ENCODE measurements at places on chromosomes 5 and 9. TPM values are rescaled to one million over a fixed set of nuclear protein-coding genes. Genes with fewer than 3 reads are reported as not detected.

DNA sequence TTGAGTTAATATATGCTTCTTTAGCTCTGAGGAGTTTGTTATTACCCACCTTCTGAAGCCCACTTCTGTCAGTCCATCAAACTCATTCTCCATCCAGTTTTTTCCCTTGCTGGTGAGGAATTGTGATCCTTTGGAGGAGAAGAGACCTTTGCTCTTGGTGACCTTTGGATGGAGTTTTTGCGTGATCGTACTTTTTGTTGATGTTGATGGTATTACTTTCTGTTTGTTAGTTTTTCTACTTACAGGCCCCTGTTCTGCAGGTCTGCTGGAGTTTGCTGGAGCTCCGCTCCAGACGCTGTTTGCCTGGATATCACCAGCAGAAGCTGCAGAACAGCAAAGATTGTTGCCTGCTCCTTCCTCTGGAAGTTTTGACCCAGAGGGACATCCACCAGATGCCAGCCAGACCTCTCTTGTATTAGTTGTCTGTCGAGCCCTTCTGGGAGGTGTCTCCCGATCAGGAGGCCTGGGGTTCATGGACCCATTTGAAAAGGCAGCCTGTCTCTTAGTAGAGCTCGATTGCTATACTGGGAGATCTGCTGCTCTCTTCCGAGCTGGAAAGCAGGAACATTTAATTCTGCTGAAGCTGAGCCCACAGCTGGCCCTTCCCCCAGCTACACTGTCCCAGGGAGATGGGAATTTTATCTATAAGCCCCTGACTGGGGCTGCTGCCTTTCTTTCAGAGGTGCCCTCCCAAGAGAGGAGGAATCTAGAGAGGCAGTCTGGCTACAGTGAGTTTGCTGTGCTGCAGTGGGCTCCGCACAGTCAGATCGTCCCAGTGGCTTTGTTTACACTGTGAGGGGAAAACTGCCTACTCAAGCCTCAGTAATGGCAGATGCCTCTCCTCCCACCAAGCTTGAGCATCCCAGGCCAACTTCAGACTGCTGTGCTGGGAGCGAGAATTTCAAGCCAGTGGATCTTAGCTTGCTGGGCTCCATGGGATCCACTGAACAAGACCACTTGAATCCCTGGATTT lies 445.5 kb downstream of the MAN2A1 start:
- DNase-seq = no peak

DNA sequence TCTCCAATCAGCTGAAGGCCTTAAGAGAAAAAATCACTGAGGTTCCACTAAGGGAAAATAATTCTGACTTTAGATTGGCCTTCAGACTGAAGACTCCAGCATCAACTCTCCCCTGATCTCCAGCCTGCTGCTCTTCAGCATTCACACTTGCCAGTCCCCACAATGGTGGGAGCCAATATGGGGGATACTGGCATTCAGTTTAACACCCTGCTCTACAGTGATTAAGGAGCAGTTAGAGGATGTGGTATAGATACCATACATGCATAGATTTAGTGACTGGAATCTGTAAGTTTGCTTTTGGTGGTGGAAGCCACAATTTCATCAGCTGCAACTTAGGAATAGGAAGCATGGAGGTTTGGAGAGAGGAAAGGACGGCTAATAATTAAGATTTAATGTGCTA lies 2017.7 kb upstream of the CDH6 start:
- DNase-seq = no peak

DNA sequence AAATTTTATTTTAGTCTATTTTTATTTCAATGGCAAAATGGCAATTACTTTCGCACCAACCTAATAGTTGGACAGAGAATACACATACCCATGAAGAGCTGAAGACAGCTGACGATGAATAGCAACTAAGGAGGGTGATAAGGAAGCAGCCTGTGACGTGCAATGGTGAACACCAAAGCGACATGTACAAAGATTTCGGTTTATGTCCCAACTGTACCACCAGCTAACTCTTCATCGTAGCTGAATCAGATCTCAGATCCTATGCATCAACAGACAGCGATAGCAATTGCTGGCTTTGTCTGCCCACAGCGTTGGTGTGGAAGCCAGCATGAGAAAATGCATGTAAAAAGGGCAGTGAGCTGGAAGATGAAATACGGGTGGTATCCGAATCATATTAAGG lies 130.6 kb upstream of the ANKH start:
- no peak for DNase-seq

DNA sequence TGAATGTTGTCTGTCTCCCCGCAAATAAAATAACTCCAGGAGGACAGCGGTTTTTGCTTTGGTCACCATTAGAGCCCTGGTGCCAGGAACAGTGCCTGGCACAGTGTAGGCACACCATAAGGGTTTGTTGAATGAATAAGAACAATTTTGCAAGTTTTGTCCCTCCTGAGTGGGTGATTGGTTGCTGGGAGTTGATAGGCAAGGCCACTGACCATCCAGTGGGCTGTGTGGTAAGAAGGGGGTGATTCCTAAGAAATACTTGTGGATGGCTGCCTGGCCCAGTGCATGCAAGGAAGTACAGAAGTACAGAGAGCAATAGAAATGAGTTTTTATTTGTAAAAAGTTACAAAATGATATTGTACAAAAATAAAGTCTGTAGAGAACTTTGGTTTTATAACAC lies 27.5 kb downstream of the GDNF start:
- no peak for DNase-seq

- no peak for DNase-seq
These were observed 1729.2 kb upstream of the WWC1 start for GRCh38 chr5:166562246-166562645.

- DNase-seq = no peak
These were observed 12.9 kb downstream of the PRRC2B start for GRCh38 chr9:131406563-131407436.

- no peak for DNase-seq
These were observed 299.1 kb upstream of the EFNA5 start for GRCh38 chr5:107969847-107970246.

GRCh38 chr5:114702731-114703130 lies 340.9 kb downstream of the KCNN2 start:
- no peak for DNase-seq

DNA sequence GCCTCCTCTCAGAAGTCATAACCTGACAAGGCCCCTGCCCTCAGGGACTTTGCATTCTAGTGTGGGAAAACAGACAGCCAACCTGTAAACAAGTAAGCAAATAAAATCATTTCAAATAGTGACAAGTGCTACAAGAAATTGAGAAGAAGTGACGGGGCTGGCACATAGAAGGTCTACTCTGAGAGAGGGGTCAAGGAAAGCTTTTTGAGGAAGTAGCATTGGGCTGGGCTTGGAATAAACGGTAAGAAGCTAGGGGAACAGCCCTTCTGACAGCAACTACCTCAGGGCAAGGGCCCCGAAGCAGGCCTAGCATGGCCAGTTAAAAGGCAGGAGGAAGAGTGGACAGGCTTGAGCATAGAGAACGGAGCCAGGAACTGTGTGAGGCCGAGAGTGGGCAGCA lies 4.8 kb upstream of the SLC2A8 start:
- DNase-seq = no peak

DNA sequence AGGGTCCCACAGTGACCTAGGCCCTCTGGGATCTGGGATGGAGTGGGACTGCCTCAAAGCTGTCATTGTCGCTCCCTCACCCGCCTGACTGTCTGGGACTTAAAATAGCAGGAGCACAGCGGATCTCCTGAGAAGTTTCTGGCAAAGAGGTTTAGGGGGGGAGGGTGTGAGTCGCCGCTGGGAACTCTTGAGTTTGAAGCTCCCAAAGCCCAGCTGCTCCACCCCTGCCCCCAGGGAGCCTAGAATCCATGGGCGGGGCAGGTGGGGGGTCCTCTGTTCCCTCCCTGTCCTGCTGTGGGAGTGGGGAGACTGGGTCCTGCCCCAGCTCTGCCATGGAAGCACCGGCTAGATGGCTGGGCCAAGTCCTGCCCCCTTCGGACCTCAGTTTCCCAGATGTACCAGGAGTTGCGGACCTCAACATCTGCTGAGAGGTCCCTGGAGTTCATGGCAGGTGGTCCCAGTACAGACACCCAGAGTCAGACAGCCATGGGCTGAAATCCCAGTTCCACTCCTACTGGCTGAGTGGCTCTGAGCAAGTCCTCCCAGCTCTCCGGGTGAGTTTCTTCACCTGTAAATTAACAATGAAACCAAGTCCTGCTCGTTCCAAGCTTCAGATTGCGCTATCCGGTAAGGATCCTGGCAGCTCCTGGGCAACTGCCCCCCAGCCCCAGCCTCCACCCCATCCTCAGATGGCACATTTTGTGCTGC lies 985 bp upstream of the WDR38 start:
- no peak for DNase-seq

- no peak for DNase-seq
These were observed 574.5 kb downstream of the PRELID2 start for GRCh38 chr5:145260670-145261069.

- DNase-seq = peak; percentile 44
These were observed 315.5 kb upstream of the C9orf72 start for GRCh38 chr9:27888661-27889295.

DNA sequence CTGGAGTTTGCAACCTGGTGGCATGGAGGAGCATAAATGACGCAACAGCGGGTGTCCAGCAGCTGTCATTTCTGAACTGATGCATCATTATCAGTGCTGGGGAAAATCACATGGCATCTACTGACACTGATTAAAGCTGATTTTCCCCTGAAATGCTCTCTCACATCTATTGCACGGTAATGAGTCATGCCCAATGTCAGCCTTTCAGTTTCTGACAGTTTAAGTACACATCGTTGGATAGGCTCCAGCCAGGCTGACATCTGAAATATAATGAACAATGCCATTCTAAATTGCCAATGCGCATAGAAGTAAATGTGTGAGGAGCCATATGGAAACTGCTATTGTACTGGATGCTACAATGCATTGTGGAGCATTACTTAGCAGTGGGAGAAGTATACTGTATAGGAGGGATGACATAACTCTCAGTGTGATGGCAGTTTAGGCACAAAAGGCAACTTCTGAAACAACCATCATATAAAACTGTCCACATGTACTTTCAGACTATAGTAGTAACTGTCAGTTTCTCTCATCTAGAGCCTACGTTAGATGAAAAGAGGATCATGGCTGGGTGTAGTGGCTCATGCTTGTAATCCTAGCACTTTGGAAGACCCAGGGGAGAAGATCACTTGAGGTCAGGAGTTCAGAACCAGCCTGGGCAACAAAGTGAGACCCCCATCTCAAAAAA lies 389.3 kb upstream of the DMAC1 start:
- DNase-seq = no peak

DNA sequence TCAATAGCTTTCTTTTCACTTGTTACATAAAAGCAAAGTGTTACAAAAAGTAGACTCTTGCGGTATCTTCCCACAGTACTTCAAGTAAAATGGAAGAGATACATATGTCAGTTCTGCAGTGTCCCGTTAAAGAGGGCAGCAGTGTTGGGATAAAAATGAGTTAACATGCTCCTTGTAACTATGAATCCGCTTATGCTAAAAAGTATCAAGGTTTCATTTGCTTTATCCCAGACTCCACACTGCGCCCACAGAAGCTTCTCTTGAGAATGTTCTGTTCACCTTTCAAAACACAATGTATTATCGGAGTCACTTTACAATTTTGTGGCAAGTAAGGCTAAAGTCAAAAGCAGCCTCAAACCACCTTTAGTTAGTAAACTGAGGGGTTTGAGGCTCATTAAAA lies 790 bp downstream of the PTAR1 start:
- no peak for DNase-seq

DNA sequence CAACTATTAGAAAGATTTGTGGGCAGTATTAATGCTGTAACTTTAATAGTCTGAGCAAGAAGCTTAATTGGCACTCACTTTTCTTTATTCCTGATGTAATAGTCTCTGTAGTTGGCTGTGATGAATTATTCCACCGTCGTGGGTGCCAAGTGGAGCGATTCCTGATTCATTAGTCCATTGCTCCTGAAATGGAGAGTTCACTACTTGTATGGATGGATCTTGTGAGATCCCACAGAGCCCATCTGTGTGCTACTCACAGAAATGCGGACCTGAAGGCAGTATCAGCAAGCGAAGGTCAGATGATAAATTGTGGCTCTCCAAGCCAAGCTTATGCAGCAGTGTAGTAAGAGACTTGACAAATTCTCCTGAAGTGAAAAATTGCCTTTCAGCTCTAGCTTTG lies 212.2 kb downstream of the CHSY3 start:
- DNase-seq = no peak

DNA sequence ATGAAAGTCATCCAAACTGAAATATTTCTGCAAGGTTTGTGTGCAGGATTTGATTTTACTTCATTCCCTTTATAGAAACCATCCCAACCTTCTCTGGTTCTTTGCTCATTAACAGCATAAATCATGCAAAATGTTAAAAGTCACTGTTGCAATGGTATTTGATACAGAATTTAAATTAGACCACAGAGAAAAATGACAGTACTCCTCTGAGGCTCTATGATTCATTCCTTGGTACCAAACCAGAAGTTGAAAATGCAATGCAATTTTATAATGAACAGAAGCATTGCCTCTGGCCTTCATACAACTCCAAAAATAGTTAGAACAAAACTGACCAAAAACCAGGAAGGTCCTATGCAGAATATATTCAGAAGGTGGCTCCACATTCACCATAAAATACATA lies 607.1 kb downstream of the TLE1 start:
- DNase-seq = no peak

ANKRD33B gene
- total RNA-seq = 1.6 TPM

ADAMTS2 gene
- 1.7 TPM for total RNA-seq

TEX53 gene
- not detected for total RNA-seq

TLR4 gene
- total RNA-seq = 0.07 TPM

Data from H7 (cell line).